Upper lobe of right lung (tissue), 1 donor: ENCODE measurements at places on chromosomes 4 and X.

GRCh38 chr4:138978028-138978585 lies 37.5 kb upstream of the NOCT start:
- H3K27me3 ChIP-seq = no peaks in the 10 kb centered on the region
- no peak for DNase-seq
- no peaks in the 10 kb centered on the region for H3K36me3 ChIP-seq
- H3K4me3 ChIP-seq = no peak overlapping the region
- peaks cover 28% of the 10 kb centered on the region for H3K4me1 ChIP-seq

DNA sequence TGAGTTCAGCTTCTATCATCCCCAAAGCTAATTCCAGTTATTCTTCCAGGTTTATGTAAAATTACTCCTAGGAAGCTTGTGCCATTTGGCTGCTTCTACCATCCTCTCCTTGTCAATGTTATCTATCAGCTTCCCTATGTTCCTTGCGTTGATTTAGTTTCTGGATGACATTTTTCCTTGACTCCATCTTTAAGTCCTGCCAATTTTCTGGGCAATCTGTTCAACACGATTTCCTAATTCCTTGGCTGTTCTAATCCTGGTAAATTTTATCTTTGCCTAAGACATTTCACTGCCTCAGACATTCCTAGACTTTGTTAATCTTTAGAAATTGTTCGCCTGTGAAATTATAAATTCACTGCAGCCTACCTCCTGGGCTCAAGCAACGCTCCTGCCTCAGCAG lies 125.1 kb downstream of the PDS5A start:
- no peaks in the 10 kb centered on the region for H3K4me1 ChIP-seq
- H3K4me3 ChIP-seq = no peak overlapping the region
- peaks cover 63% of the 10 kb centered on the region for H3K36me3 ChIP-seq
- no peak for DNase-seq
- H3K27ac ChIP-seq = no peak overlapping the region

DNA sequence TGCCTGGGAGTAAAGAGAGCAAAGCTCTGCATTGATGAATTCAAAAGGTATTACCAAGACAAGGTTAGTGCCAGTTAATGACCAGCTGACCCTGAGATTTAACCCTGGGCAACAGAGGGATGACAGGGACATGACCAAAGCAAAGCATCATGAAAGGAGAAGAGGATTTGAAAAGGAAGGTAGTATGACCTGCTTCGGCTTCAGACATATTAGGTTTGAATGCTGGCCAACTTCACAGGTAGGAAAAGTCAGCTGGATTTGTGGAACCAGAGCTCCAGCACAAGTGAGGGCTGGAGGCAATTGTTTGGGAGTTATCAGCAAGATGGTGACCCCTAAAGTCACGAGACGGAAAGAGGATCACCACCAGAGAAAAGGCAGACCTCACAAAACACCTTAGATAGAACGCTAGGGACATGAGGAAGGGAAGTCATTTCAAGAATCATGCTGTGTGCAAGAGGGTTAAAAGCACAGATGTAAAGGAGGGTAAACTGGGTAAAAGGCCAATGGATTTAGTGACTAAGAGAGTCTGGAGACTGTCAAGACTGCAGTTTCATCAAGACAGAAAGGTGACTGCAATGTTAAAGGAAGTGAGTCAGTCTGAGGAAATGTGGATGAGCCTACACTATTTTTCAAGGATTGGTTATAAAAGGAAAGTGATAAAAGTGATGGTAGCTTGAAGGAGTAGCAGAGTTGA lies 45.6 kb downstream of the SH3RF1 start:
- H3K36me3 ChIP-seq = no peaks in the 10 kb centered on the region
- H3K27ac ChIP-seq = no peak overlapping the region
- peaks cover 13% of the 10 kb centered on the region for H3K4me1 ChIP-seq
- no peak overlapping the region for H3K4me3 ChIP-seq
- H3K27me3 ChIP-seq = no peaks in the 10 kb centered on the region

- no peak overlapping the region for H3K4me3 ChIP-seq
- no peaks in the 10 kb centered on the region for H3K36me3 ChIP-seq
- H3K27me3 ChIP-seq = no peaks in the 10 kb centered on the region
- H3K27ac ChIP-seq = peak overlapping the region; percentile 55
Observed at GRCh38 chrX:12946838-12947544, 27.9 kb upstream of the TMSB4X start.

DNA sequence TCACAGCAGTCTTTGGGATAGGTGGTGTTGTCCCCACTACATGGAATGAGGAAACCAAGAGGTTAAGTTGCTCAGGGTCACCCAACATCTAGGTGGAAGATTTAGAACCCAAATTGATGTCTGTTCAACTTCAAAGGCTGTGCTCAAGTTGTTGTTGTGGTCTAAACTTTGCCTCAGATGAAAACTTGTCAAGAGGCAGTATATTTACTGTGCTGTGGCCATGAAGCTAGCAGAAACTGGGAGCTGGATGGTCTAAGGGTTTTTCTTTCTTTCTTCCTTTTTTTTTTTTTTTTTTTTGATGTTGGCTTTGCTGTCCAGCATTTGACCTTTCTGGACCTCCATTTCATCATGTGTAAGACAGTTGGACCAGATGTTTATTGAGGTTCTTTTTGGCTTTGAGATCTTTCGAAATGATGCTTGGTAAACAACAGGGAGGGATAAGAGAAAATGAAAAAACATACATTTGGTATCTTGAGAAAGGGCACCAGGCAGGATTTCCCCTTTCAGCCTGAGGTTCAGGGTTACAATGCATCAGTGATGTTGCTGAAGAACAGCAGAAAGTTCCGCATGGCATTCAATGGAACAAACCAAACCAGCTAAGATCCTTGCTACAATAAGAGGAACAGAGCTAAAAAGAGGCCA lies 166.2 kb upstream of the RPS6KA3 start:
- DNase-seq = no peak
- H3K4me1 ChIP-seq = no peaks in the 10 kb centered on the region
- H3K27ac ChIP-seq = no peak overlapping the region
- H3K27me3 ChIP-seq = no peaks in the 10 kb centered on the region
- no peaks in the 10 kb centered on the region for H3K36me3 ChIP-seq

DNA sequence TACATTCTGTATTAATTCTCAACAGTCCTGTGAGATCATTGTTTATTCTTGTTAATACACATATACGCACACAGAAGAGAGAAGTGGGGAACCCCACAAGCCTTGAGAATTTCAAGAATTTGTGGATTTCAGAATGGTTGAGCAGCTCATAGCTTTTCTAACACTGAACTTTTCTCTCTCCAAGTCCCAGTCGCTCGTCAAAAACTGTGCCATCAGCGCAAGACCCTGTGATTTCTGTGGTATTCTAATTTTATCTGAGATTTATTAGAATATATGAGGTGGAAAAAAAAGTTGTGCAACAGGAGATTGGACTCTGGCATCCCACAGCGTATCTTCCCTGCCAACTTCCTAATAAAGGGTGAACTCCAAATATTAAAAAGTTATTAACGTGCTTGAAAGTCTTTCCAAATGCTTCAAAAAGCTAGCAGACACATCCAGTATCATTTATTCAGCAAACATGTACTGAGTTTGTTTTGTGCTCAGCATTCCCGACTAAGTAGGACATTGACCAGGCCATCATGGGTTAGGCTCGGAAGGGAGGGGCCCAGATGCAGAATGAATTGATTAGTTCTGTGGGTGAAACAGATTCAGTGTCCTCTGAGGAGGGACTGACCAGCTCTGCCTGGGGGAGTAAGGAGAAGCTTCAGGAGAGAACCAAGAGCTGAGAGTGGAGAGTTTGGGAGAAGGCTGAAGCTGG lies 165.6 kb downstream of the CBR4 start:
- no peak for DNase-seq
- no peaks in the 10 kb centered on the region for H3K36me3 ChIP-seq
- no peaks in the 10 kb centered on the region for H3K27me3 ChIP-seq
- H3K27ac ChIP-seq = peak overlapping the region; percentile 47

GRCh38 chr4:54767376-54767775 lies 109.6 kb downstream of the KIT start:
- H3K27me3 ChIP-seq = no peaks in the 10 kb centered on the region
- H3K4me1 ChIP-seq = no peaks in the 10 kb centered on the region
- no peaks in the 10 kb centered on the region for H3K36me3 ChIP-seq
- no peak for DNase-seq

GRCh38 chrX:153922932-153923857 lies 2.9 kb downstream of the ARHGAP4 start:
- H3K4me3 ChIP-seq = no peak overlapping the region
- H3K27ac ChIP-seq = no peak overlapping the region
- peak; percentile 85 for DNase-seq
- H3K4me1 ChIP-seq = peaks cover 13% of the 10 kb centered on the region
- H3K36me3 ChIP-seq = no peaks in the 10 kb centered on the region

DNA sequence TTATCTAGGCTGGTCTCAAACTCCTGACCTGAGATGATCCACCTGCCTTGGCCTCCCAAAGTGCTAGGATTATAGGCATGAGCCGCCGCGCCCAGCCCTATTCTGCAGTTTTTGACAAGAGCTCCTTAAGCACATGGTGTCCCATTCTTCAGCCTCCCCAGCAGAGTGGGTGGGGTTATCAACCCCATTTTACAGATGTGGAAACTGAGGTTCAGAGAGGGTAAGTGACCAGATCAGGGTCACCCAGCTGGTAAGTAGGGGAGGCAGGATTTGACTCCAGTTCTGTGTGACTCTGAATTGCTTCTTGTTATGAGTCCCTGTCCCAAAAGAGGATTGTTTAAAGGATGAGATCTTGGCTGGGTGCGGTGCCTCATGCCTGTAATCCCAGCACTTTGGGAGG lies 14.5 kb downstream of the MAN2B2 start:
- no peaks in the 10 kb centered on the region for H3K27me3 ChIP-seq
- H3K27ac ChIP-seq = no peak overlapping the region
- no peaks in the 10 kb centered on the region for H3K4me1 ChIP-seq
- no peak overlapping the region for H3K4me3 ChIP-seq
- no peak for DNase-seq
- H3K36me3 ChIP-seq = peaks cover 17% of the 10 kb centered on the region

DNA sequence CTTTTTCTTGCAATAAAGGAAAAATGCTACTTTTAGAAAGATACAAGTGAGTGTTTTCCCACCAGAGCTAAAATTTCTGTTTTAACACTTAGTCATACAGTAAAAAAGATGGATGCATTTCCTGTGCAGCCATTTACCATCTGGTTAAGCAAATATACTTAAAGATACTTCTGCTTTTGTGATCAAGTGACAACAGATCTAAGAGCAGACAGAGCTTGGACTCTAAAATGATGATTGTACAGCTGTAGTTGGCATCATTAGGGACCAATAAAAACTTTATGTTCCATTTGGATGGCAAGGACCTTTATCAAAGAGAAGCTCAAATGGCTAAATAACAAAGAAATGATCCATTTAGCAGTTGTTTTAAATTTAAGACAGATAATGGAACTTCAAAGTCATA lies 270.8 kb downstream of the FSTL5 start:
- DNase-seq = no peak
- no peaks in the 10 kb centered on the region for H3K27me3 ChIP-seq
- H3K4me1 ChIP-seq = no peaks in the 10 kb centered on the region

DNA sequence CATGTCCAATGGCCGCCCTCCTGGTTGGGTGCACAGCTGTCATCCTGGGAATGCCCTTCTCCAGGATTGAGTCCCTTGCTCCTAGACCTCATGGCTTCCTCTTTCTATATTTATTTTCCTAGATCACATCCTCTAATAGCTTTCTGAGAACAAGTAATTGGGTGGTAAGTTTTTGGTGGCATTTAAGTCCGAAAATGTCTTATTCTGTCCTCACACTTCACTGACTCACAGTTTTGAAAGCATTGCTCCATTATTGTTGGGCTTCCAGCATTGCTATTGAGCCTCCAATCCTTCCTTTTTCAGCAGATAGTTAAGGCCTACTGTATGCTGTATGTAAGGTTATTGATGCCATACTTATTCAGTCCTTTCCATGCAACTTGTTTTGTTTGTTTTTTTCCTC lies 25.9 kb downstream of the PGM2 start:
- H3K27me3 ChIP-seq = no peaks in the 10 kb centered on the region
- H3K36me3 ChIP-seq = peaks cover 42% of the 10 kb centered on the region
- no peak overlapping the region for H3K4me3 ChIP-seq
- H3K4me1 ChIP-seq = no peaks in the 10 kb centered on the region

GRCh38 chr4:52716364-52717151 lies 34.7 kb downstream of the ERVMER34-1 start:
- H3K4me1 ChIP-seq = peaks cover 21% of the 10 kb centered on the region
- H3K4me3 ChIP-seq = no peak overlapping the region
- H3K36me3 ChIP-seq = peaks cover 30% of the 10 kb centered on the region
- no peak overlapping the region for H3K27ac ChIP-seq
- no peak for DNase-seq
- H3K27me3 ChIP-seq = no peaks in the 10 kb centered on the region

- DNase-seq = no peak
- no peaks in the 10 kb centered on the region for H3K4me1 ChIP-seq
- H3K27me3 ChIP-seq = no peaks in the 10 kb centered on the region
Observed at GRCh38 chrX:70332600-70332999, 42.7 kb downstream of the KIF4A start.

DNA sequence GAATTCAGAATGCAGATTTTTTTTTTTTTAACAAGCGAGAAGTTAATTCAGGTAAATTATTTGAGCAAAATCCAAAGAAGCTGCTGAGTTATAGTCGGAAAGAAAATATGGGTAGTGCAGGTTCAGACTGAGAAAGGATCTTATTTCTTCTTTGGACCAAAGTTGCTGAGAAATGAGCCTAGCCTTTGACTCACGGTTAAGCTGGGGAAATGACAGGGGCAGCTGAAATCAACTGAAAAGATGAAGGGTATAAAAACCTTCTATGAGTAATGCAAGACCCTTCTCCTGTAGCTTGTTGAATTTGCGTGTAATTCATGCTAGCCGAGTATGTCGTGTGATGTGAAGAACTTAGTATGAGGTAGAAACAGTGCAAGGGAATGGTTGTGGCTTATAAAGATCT lies 63.0 kb downstream of the KIAA0232 start:
- no peak overlapping the region for H3K4me3 ChIP-seq
- peaks cover 25% of the 10 kb centered on the region for H3K36me3 ChIP-seq
- no peaks in the 10 kb centered on the region for H3K27me3 ChIP-seq
- peaks cover 5% of the 10 kb centered on the region for H3K4me1 ChIP-seq
- no peak for DNase-seq

DNA sequence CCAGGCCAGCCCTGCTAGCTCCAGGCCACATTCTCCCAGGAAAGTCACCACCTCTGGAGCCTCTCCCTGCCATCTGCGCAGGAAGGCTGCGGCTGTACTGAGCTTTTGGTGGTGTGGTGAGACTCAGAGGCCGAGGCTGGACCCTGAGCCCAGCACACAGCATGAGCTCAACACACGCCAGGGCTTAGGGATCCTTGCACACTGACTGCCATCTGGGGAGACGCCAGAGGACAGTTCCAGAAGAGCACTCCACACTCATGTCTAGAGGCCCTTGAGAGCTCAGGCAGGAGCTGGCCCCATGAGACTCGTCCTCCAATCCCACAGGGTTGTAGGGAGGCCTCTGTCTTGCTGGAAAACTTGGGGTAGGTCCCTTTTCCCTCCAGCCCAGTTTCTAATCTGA lies 40.6 kb downstream of the ABLIM2 start:
- no peaks in the 10 kb centered on the region for H3K27me3 ChIP-seq
- H3K27ac ChIP-seq = no peak overlapping the region
- no peaks in the 10 kb centered on the region for H3K4me1 ChIP-seq
- no peak overlapping the region for H3K4me3 ChIP-seq
- H3K36me3 ChIP-seq = no peaks in the 10 kb centered on the region

DNA sequence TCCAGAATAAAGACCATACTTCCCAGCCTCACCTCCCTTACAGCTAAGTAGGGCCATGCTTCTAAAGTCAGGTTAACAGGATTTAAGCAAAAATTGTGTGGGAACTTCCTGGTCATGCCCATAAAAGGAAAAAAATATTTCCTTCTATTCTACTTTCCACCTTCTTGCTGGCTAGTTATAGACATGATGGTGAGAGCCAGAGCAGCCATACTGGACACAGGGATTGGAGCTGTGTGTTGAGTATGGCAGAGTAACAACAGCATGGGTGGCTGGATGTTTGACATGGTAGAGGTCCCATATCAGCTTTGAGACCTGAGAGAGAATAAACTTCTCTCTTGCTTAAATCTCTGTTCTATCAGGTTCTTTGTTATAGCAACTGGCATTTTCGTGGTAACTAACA lies 15.1 kb upstream of the CBR4 start:
- no peak for DNase-seq
- H3K4me1 ChIP-seq = no peaks in the 10 kb centered on the region
- H3K4me3 ChIP-seq = no peak overlapping the region
- no peak overlapping the region for H3K27ac ChIP-seq
